ENCODE measurements at places on chromosomes 12 and 14.

DNA sequence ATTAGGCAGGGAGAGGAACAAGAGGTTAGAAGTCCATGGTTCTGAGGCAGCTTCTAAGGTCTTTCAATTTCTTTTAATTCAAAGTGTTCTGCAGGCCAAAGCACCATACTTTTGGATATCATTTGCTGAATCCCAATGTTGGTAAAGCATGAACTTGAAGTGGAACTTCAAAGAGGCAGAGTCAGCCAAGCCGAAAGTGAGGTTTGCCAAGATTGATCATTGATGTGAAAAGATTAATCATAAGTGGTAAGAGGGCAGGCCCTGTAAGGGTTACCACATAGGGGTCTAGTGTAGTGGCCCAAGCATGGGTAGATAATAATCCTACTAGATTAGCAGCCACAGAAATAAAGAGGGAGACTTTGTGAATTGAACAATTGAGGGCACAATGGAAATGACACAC, 191.7 kb upstream of the DIO2 start:
- DNase-seq, result no peak

DNA sequence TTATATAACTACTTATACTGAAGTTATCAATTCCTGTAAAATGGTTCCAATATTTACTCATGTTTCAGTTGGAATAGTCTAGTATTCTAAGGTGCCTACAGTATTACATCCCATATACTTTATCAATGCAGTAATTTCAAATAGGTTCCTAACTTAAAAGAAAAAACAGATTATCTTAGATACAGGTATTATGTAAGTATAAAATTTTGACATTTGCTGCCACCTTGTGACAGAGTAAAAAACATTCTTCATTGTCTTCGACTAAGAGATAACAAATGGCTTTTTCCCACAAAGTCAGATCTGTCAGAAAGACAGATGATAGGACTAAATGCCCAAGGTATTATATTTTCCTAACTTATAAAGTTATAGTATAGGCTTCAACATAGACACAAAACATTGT, 78.7 kb downstream of the TXNDC16 start:
- peak; percentile 62 for DNase-seq

DNA sequence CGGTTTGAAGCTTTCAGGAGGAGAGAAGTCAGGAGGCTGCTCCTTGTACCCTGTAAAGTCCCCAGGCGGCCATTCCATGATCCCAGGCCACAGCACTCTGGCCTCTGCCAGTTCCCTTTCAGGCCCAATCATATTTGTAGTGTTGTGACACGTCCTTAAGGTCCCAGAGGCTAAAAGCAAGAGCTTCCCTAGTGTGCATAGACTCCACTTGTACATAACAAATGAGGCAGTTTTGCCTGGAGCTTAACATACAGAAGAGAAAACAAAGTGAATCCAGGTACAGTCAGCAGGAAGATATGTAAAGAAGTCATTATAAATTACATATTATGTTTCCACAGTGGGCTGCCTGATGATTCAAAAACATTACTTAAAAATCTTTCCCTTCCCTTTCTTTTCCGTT, 81.1 kb upstream of the RPH3A start:
- peak; percentile 6 for DNase-seq

DNA sequence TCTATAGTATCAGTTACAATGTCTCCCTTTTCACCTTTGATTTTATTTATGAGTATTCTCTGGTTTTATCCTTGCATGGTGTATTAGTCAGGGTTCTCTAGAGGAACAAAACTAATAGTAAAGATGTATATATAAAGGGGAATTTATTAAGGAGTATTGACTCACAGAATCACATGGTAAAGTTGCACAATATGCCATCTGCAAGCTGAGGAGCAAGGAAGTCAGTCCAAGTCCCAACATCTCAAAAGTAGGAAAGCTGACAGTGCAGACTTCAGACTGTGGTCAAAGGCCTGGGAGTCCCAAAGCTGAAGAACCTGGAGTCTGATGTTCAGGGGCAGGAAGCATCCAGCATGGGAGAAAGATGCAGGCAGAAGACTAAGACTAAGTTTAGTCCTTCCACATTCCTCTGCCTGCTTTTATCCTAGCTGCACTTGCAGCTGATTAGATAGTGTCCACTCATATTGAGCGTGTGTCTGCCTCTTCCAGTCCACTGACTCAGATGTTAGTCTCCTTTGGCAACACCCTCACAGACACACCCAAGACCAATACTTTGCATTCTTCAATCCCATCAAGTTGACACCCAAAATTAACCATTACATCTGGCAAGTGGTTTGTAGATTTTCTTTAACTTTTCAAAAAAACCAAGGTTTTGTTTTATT, 308.0 kb upstream of the LMO3 start:
- DNase-seq, result peak; percentile 76

DNA sequence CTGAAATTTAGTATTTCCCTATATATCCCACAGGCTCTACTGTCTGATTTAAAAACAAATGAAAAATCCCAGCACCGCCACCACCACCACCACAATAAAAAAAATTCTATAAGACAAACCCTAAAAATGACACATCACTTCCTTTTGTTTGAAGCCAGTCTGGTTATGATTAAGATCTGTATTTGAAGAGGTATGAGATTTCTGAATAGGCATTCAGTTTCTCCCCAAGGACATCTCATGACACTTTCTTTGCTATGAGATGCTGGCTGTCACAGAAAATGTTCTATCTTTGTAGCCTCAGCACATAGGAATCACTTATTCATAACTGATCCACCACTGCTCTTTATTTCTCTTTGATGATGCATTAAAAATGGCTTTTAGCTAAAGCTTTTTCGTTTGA, 1071.0 kb downstream of the SLC6A15 start:
- DNase-seq, result peak; percentile 31

- no peak for DNase-seq
Observed at GRCh38 chr12:132140501-132140900, 3.6 kb downstream of the DDX51 start.

GRCh38 chr14:104435147-104436046, 144.2 kb upstream of the C14orf180 start:
- DNase-seq, result no peak

DNA sequence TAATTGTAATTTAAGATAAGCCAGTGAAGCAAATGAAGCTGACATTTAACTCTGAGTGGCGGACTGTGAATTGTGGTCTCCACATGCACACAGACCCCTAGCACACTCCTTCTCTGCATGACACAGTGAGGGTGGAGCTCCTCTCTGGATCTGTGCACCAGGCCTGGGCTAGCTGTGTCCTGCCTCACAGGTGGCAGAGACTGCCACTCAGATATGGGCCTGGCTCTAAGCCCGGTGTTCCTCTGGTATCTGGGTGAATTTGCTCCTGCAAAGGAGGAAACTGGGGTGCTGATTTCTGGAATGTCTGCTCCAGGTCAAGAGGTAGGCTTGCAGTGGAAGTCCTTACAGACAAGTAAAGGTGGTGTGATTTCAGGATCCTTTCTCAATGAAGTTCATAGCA, 282.4 kb downstream of the FOXN3 start:
- no peak for DNase-seq

Measured in epithelial cell of esophagus (primary cell).